ENCODE measurements at places on chromosomes 5 and 9.

DNA sequence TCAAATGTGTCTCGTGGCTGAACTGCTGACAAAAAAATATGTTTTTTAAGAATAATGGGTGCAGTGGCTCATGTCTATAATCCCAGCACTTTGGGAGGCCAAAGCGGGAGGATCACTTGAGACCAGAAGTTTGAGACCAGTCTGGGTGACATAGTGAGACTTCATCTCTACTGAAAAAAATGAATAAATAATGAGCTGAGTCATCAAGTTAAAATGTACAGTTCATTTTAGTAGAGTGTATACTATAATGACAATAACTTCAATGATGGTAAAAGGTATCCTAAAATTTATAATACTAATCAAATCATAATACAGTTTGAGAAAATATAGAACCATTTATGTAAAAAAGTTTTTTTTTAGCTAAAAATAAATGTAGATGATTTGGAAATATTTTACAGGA, 37.9 kb upstream of the TJP2 start:
- DNase-seq = no peak

GRCh38 chr9:134624137-134624591, 17.4 kb upstream of the COL5A1 start:
- no peak for DNase-seq

DNA sequence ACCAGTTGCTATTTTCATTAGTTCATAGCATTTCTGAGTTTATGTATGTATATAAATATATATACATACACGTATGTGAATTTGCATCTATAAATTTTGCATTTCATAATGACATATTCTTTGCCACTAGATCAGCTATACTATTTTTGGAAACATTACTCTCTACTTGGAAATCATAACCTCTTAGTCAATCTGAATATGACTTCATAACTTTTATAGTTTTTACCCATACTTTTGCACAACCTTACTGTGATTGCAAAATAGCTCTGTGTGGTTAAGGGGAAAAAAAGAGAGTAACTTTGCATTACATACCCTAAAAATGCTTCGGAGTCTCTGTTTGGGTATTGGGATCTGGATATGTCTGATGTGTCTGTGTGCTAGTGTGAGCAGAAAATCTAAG, 44.9 kb upstream of the ADAMTSL1 start:
- DNase-seq = peak; percentile 88

- no peak for DNase-seq
Observed at GRCh38 chr5:101785090-101785489, 511.0 kb downstream of the SLCO4C1 start.

GRCh38 chr5:119410448-119411159, 41.7 kb upstream of the HSD17B4 start:
- DNase-seq = no peak

- DNase-seq = no peak
Observed at GRCh38 chr5:39200081-39200480, 19.3 kb downstream of the FYB1 start.

DNA sequence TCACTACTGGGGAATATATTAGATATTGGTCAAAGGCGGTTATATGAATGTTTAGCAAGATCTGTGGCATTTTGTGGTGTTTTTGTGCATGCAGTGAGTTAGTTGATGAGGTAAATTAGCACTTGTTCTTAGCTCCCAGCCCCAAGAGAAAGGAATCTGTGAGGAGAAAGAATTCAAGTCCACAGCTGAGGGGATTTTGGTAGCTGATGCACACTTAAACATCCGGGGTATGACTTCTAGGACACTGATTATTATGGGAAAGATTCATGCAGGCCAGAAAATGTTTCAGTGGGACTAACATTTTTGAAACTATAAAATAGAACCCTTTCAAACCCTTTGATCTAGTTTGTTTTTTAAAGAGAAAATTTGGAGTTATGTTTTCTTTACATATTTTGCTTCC, 118.2 kb upstream of the RPS23 start:
- peak; percentile 11 for DNase-seq

DNA sequence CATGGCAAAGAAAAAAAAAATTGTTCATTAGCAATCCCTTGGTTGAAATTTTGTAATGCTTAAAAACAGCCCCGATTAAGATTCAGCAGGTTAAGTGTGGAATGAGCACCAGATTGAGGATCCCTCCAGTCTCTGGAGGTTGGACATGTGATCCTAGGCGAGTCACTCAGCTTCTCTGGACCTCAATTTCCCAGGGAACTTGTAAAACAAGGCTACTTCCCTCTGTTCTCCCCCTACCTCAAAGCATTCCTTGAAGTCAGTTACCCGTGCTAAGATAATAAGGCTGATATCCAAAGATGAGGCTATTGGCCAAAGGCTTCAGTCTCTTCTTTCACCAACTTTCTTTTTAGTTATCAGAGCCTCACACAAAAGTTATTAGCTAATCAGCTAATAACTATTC, 2.9 kb downstream of the KLHL3 start:
- no peak for DNase-seq

DNA sequence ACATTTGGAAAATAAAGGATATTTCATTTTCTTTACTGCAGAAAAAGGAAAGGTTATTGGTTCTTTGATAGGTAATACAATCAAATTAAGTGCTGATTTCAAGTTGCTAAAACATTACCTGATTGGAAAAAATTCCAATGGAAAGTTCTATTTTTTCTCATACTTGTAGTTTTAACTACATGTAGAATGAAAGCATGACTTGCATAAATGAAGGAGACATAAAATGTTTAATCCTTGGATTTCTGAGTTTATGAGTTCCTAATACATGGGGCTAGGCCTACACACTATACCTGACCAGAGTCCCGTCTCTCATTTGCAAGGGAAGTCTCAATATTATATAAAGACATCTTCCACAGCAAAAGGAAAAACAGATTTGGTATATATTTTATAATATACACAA, 5.2 kb upstream of the MEIKIN start:
- no peak for DNase-seq

DNA sequence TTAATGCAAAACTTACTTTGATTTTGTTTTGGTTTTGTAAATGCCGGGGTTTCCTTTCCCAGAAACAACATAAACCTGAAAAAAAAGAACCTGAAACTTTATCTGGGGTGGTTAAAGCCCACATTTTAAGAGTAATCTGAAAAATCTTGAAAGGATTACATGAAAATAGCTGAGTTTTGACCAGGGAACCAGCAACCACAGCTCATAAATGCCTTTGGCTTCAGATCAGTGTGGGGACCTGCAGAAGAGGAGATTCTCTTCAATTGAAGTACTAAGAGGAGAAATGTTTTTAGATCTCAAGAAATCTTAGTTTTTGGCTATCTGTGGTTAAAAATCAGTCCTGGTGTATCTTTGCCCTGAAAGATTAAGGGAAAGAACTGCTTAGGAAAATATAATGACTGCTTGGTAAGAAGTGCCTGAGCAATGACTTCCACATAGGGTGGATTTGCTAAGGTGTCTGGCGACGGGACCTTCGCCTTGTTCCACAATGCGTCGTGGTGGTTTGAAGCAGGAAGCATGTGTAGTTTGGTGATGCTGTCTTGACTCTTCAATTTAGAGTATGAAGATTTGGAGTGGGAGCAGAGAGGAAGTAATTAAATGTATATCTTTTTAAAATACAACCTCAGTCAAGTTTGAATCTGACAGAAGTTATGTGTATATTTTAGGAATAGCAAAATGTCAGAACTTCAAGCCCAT, 186.5 kb downstream of the MAN2A1 start:
- DNase-seq = no peak

DNA sequence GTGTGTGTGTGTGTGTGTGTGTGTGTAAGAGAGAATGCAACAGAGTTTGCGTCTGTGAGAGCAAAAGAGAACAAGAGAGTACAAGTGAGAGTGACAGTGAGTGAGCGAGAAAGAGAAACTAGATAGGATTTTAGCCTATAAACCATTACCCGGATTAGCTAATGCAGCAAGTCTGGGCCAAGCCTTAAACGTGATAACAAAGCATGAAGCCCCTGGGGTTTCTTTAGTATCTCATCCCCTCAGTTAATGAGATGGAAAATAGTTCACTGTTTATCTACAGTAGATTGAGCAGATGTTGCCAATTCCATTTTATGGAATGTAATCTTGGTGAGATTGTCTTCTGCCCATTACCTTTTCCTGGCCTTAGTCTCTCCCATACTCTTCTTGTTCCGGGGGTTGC, 114.5 kb downstream of the MAT2B start:
- DNase-seq = no peak

- no peak for DNase-seq
Observed at GRCh38 chr9:61671276-61671973, 481.6 kb downstream of the SPATA31A7 start.

GRCh38 chr5:174309131-174309795, 263.8 kb downstream of the NSG2 start:
- no peak for DNase-seq

DNA sequence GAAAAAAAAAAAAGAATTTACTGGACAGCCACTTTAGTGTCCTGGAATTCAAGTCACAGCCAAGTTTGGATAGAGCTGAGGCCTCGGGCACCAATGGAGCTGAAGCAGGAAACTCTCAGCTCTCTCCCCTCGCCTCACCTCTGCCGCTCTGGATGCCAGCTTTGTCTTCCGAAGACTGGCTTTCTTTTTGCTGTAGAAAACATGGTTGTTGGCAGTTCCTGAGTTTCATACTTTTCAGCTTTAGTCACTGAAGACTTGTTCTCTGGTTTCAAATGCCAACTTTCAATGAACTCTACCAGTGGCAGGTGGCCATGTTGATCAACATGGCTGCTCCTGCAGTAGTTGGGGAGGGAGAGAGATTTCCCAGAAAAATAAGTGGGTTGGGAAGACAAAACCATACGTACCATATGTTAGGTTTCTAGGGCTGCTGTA, 142.2 kb downstream of the SNX18 start:
- DNase-seq = no peak

DNA sequence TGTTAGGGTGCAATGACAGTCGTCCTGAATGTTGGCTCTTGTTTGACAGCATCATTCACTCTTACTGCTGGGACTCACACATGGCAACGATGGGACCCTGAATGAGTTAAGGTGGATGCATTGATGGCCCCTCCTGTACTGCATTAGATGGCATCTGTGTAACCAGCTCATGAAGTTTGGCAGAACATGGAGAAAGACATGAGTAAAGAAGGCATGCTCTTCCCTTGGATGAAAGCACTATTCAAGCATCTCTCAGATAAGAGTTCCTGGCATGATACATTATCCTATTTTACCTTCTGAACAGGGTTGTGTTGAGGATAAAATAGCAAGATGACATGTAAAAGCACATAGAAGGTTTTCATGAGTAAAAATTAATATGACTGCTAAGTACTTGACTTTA, 142.2 kb upstream of the GAS1 start:
- no peak for DNase-seq

DNA sequence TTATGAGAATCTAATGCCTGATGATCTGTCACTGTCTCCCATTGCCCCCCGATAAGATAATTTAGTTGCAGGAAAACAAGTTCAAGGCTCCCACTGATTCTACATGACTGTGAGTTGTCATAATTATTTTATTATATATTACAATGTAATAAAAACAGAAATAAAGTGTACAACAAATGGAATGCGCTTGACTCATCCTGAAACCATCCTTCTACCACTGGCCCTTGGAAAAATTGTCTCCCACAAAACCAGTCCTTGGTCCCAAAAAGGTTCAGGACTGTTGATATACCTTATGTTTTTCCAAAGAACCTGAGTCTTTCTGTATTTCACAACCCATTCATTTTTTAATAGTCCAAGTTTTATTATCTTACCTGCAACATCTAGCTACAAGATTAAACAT, 403.5 kb downstream of the TAF11L14 start:
- no peak for DNase-seq

- DNase-seq = no peak
Observed at GRCh38 chr5:90786756-90787155, 228.2 kb downstream of the ADGRV1 start.

DNA sequence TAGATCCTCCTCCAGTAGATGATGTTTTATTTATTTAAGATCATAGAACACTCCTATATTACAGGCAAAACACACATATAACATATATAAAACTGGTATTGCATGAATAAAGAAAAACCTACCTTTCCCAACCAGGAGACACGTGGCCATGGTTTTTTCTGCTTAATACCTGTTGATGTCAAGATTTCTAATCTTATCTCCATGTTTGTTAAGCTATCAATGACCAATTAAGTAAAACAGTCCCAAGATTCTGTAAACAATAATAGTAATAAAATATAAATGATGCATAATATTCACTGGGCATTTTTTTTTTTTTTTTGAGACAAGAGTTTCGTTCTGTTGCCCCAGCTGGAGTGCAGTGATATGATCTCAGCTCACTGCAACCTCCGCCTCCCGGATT, 1.7 kb downstream of the CPLANE1 start:
- DNase-seq = no peak

DNA sequence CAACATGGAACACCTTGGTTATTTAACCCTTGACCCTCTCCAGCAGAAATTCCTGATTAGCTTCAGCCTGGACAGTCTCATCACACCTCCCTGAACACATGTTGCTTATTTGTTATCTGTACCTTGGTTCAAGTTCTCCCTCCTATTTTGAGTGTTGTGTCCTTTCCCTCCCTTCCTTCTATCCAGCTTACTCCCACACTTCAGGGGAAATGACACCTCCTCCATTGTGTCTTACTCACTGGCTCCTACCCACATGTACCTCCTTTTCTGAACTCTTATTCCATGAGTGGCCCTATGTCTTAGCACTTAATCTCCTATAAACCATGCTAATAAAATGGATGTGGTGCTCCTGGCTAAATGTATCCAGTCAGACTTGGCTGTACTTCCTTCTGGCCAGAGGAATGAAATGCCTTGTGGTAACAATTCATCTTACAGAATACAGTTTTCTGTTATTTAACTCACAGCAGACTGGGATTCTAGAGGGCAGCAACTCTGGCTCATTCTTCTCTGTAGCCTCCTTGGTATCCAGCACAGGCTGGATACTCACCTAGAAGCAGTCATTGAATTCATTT, 11.2 kb downstream of the LIX1 start:
- DNase-seq = no peak

DNA sequence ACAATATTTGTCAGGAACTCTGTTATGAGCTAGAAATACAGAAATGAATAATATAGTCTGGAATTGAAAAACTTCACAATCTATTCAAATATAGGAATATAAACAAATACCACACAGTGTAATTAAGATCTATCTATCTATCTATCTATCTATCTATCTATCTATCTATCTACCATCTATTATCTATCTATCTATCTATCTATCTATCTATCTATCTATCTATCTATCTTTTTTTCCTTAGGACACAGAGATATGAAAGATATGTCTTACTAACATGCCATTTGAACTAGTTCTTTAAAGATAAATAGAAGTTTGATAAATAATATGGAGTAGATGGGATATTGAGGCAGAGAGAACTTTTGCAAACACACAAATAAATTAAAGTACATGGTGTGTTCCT, 357.8 kb downstream of the PARP8 start:
- no peak for DNase-seq

DNA sequence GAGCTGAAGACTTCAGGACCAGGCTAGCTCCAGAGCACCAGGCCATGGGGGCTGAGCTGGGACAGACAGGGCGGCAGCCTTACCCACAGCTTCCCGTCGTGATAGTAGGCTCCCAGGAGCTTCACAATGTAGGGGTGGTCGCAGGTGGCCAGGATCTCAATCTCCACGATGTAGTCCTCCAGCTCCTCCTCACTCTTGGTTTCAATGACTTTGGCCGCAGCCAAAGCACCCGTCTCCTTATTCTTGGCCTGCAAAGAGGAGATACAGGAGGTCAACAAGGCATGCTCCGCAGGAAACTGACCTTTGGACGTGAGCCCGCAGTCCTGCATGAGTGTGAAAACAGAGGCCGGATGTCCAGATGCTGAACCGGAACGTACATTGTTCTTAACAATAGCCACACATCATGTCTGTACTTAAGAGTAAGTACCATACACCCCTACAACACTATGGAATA, 31.5 kb downstream of the STK10 start:
- DNase-seq = no peak

Data from HCEC 1CT (cell line).